ENCODE measurements at places on chromosomes 5 and 9.
A peak's percentile ranks its signal among the peaks of the same experiment; 100 is the strongest.

GRCh38 chr9:70222354-70222753, 36.4 kb upstream of the SMC5 start:
- no peak for DNase-seq

DNA sequence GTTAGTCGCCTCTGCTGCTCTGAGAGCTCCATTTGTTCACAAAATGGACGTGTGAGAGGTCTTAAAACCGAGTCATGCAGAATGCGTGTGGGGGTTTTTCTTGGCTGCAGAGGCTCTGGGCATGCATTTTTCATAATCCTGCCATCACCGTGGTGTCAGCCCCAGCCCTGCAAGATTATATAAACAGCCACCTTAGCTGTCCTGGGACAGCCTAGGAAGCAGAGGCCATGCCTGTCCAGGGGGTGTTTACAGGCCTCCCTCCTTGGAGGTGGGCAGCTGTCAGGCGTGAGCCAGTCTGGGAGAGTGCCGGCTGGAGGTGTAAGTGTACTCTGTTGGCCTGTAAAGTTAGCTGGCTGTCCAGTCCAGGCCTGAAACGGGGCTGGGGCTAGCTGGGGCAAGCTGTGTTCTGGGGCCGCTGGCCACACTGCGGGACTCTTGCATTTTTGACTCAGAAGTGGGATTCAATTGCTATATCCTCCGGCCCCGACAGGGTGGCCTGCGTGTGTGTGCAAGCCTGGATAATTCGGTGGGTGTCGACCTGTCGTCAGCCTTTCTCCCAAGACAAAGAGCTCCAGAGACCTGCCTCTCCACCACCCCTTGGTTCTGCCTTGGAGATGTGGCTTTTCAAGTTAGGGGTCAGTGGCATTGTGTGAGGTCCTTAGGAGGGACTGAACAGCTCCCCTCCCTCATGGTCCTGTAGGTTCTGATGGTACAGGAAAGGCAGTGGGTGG, 2.4 kb downstream of the WNK2 start:
- DNase-seq = peak; percentile 37

- DNase-seq = no peak
These were observed 271.6 kb downstream of the MAST4 start for GRCh38 chr5:66867618-66868322.

- DNase-seq = no peak
These were observed 79.4 kb downstream of the SLC1A3 start for GRCh38 chr5:36685631-36686288.

DNA sequence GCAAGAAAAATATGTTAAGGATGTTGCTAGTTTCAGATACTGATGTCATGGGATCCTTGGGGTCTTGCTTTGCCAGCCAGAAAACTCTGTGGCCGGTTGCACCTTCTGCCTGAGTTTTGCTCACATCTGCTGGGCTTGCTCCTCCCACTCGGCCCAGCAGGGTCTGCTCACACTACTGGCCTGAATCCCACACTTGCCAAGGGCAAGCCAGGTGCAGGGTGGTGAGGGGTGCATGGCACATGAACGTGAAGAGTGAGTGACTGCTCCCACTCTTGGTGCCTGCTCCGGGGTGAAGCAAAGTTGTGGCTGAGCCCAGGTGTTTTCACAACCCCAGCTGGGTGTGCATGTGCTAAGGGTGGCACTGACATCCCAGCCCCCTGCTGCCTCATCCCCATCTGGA, 83.1 kb upstream of the STARD4 start:
- DNase-seq = no peak

- no peak for DNase-seq
These were observed 52.4 kb upstream of the HMHB1 start for GRCh38 chr5:143759396-143760130.

DNA sequence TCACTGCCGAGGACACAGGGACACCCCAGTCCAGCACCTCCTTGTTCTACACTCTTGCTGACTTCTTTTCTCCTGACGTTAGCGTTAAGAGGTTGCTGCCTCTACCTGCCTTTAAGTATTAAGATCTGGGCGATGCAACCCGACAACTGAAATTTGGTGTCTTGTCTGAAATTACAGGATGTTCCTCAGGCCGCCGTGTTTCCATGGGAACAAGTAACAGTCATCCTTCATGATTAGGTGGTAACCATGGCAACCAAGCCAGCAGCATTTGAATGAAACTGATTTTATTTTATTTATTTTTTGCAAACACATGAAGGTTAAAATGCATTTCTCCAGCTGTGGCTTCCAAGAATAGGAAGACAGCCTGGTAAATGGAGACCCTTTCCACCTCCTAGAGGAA, 20.8 kb downstream of the DAB2IP start:
- no peak for DNase-seq

- no peak for DNase-seq
These were observed 22.3 kb upstream of the RNF130 start for GRCh38 chr5:180093651-180094382.

GRCh38 chr9:77175151-77175550, 2.2 kb upstream of the VPS13A start:
- DNase-seq = no peak

DNA sequence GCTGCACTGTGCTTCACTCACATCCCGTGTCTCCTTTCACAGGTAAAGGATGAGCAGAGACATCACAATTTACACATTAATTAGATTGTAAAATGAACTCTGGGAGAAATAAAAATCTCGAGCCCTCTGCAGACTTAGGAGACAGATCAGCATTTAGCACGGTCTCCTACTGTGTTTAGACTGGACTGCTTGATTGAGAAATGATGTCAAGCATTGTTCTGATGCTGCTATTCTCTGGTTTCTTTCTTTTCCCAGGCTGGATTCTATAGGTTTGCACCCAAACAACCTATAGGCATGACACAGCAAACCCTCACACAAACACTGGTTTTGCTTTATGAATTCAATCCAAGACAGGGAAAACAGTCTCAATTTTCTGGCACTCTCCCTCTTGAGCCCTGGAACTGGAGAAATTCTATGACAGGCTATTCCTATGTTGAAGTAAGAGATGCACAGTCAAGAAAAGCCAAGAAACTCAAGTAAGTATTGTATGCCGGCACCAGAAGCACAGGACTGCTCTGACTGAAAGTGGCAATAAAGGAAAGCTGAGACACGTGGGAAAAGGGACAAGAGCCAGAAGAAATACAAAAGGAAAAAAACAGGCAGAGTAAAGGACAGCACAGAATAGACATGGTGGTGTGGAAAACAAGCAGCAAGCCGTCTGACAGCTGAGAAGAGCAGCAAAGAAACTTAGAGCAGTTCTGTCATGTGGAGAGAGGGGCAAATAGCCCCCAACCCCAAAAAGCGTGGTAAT, 24.8 kb upstream of the ERAP2 start:
- no peak for DNase-seq

- DNase-seq = no peak
These were observed 141.6 kb downstream of the INSYN2B start for GRCh38 chr5:169838688-169839087.

- no peak for DNase-seq
These were observed 4.1 kb downstream of the NR6A1 start for GRCh38 chr9:124766815-124767554.

GRCh38 chr5:34533582-34534522, 122.3 kb upstream of the RAI14 start:
- no peak for DNase-seq

- no peak for DNase-seq
These were observed 125.3 kb upstream of the SAP30L start for GRCh38 chr5:154320224-154321089.

DNA sequence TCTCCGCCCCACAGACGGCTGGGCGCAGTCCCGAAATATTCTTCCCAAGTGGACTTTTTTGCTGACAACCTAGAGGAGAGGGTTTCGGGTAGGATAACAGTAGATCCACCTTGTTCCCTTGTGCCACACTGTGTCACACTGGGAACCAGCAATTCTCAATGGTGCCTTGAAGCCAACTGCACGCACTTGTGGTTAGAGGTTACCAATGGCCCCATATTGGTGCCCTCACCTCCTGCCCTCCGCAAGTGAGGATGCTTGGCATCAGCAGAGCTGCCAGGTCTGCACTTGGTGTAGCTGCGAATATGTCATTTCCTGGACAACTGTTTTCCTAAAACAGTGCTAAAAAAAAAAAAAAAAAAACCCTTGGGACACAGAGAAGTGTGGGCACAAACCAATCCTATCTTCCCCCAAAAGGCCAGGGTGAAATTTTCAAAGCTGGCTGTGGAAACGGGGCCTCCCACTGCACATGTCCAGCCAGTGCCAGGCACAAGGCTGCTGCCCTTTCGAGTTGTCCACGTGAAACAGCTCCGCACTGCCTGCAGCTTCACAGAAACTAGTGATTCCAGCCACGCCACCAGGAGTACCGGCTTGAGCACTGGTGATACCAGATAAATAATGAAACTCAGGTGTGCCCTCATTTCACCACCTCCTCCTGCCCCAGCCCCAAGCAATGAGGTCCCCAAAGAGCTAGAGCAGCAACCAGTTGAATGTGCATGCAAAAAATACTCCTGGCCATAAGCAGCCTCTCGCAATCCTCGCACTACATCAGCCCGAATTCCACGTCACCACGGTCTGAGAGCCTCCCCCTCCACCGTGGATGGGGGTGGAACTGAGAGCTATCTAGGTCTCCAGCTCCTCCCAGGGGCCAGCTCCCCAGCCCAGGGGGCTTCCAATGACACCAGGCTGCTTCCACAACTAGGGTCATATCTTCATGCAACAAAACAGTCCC, 51.2 kb downstream of the USP20 start:
- peak; percentile 57 for DNase-seq

- no peak for DNase-seq
These were observed 2.8 kb downstream of the MGAT4B start for GRCh38 chr5:179803651-179804554.

GRCh38 chr9:5095795-5096194, 89.6 kb downstream of the INSL6 start:
- DNase-seq = no peak

- DNase-seq = no peak
These were observed 60.4 kb downstream of the MTAP start for GRCh38 chr9:21862871-21863270.

GRCh38 chr5:170407062-170407461, 17.9 kb upstream of the KCNMB1 start:
- DNase-seq = no peak

GRCh38 chr9:79682076-79682736, 110.4 kb downstream of the TLE4 start:
- DNase-seq = no peak

DNA sequence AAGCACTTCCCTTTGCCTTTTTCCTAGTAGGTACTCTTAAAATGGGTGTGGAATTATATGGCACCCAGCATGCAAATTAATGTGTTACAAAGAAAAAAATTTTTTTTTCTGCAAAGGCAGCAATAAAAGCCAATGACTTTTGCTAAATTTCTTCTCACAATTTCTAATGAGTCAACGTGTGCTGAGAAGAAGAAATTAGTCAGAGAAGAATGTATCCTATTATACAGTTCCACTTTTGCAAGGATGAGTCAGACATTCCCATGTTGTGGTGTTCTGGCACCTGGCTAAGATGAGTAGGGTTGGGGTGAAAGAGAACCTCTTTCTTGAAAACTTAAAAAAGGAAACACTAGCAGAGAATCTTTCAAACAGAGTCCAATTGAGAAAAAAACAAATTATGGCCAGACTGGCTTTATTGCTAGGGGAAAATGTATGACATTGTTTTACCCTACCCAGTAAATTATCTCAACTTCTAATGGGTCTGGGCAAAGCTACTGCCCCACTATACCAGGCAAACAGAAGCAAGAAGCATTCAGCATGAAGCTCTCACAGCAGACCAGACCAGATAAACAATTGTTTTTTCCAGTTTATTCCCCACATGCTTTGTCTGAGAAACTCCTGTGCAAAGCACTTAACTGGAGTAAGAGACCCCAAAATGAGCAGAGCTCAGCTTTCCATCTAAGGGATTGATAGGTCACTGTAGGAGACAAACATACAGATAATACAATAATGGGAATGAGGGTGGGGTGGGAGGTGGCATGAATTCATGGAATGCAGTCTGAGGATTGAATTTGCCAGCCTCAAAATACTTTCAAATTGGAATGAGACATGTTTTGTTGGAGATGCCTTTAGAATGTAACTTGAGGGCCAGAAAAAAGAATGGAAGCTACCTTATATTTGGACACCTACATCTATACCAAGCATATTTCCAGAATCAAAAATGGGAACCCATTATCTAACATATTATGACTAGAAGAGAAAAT, 220.8 kb upstream of the RFX3 start:
- no peak for DNase-seq

GRCh38 chr9:97348871-97349270, 41.4 kb downstream of the CCDC180 start:
- DNase-seq = no peak

GRCh38 chr9:101387871-101388506, 3.2 kb upstream of the BAAT start:
- DNase-seq = peak; percentile 66

DNA sequence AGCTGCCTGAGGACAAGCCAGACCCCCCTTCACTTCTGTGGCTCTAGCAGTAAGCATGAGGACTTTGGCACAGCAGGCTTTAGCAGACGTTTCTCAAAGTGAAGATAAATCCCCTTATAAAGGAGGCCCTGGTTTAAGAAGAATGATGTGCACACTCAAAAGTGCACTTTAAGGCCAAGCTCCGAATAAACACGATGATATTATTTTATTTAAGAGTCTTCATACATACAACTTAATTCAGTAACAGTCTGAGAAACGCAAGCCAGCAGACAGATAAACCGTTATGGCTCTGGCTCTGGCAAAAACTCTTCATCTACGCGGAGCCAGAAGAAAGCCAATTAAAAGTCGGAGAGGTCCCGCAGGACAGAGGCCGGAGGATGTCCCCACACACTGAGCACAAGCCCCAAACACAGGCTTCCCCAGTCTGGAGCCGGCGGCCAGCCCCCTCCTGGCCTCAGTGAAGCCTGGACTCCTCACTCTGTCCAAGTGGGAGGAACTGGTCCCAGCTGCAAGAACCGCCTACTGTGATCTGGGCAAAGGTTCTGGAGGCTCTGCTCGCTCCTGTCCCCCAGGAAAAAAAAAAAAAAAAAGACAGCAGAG, 44.6 kb downstream of the ADAMTS2 start:
- no peak for DNase-seq
